ENCODE measurements at places on chromosomes 7 and 10.

DNA sequence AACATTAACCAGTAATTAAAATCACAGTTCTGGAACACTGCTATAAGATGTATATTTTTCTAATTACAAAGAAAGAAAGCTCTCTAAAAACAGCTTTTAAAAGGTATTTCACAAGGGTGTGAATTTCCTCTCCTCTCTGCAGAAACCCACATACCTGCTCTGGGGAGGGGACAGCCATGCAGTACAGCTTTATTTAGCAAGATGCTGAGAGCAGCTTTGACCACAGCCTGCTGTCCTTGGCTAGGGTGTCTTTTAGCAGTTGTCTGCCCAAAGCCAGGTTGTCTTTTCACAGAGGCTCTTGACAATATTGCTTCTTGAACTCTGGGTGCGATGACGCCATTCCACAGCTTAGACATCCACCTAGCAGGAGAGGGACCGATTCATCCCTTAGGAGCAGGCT lies 148.3 kb downstream of the CTTNBP2 start:
- DNase-seq = no peak

GRCh38 chr7:97018126-97018601 lies 6.5 kb downstream of the DLX5 start:
- no peak for DNase-seq

GRCh38 chr10:43124574-43125273 lies 13.5 kb upstream of the CSGALNACT2 start:
- no peak for DNase-seq

DNA sequence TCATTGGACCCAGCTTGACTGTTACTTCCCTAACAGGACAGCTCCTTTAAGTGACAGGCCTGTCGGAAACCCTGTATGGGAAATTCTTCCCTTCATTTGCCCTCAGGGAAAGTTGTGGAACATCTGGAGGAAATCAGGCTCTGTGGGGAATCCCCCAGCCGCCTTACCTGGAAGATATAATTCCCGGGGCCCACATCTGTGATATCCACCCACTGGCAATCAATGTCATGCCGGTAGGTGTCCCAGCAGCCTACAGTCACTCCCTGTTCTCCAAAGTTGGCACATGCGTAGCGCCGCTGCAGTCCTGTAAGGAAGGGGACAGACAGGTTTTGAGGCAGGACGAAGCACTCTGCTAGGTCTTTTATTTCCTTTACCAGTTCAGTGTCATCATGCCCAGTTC lies 16.6 kb downstream of the LOXL4 start:
- no peak for DNase-seq

- DNase-seq = peak; percentile 66
Observed at GRCh38 chr10:47438857-47439474, 44.9 kb downstream of the ANXA8 start.

- DNase-seq = peak; percentile 53
Observed at GRCh38 chr10:124539935-124540641, 78.5 kb downstream of the LHPP start.

Measured in NCI-H82 (cell line).